ENCODE measurements at places on chromosomes 16 and 17. TPM values are rescaled to one million over a fixed set of nuclear protein-coding genes. Genes with fewer than 3 reads are reported as not detected.

- no peak within 1 kb of the TSS for H3K27ac ChIP-seq
- H3K4me1 ChIP-seq = no peaks in the 10 kb centered on the region
- H3K36me3 ChIP-seq = no peaks in the 10 kb centered on the region
- no peak within 1 kb of the TSS for H3K4me3 ChIP-seq
These were observed at the start of gene IL32 for GRCh38 chr16:3065069-3065741. Gene IL32, plus strand, starts transcription at chr16:3065640. Its CDS starts 172 bp downstream, at chr16:3065812.

SEZ6 gene
- total RNA-seq = 1.5 TPM

ITGAX gene
- not detected for total RNA-seq

NAGS gene
- 1.8 TPM for total RNA-seq

DNA sequence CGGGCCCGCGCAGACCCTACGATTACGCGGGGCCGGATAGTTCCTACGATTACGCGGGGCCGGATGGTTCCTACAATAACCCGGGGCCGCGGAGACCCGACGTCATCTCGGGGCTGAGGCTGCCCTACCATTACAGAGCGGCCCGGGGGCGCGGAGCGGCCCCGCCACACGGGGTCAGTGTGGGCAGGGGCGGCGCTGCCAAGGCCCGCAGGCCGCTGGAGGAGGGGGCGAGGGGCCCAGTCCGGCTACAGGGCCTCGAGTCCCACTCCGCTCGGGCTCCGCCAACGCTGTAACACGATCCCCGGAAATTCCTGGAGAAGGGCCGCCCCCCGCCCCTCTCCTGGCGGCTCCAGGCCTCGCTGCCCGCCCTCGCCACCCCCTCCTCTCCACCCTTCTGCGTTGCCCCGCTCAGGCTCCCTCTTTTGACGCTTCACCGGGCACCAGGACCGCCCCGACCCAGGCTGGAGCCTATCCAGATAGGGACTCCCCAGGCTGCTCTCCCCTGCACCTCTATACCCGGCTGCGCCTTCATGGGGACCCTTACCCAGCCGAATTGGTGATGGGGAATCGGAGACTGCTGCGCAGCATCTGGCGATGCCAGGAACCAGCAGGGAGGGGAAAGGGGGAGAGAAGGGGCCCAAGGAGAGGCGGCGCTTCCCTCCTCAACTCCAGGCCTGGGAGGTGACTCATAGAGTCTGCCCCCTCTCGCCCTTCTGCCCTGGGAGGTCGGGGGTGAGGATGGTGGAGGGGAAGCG is at the start of gene RAB34:
RAB34 (minus strand) TSS at position 291 of the 755 bp plus-strand sequence. CDS start 602 bp downstream, outside the sequence.
- H3K27ac ChIP-seq = peak within 1 kb of the TSS; percentile 17
- H3K27me3 ChIP-seq = no peaks in the 10 kb centered on the region
- peaks cover 35% of the 10 kb centered on the region for H3K4me1 ChIP-seq
- peak; percentile 99 for DNase-seq
- H3K36me3 ChIP-seq = peaks cover 7% of the 10 kb centered on the region
- H3K4me3 ChIP-seq = peak within 1 kb of the TSS; percentile 88

MED9 gene
- 15.7 TPM for total RNA-seq

PPP1R27 gene
- not detected for total RNA-seq

POLG2 gene
- 33.9 TPM for total RNA-seq

RNF112 gene
- total RNA-seq = 0.86 TPM
